ENCODE measurements at places on chromosomes 12 and 14.

- DNase-seq, result no peak
Observed at GRCh38 chr14:65242732-65243134, 140.4 kb upstream of the MAX start.

- DNase-seq, result no peak
Observed at GRCh38 chr14:87080146-87080545, 912.8 kb downstream of the GALC start.

- DNase-seq, result no peak
Observed at GRCh38 chr12:6058481-6059161, 65.8 kb downstream of the VWF start.

- no peak for DNase-seq
Observed at GRCh38 chr12:19423166-19423930, 15.9 kb upstream of the AEBP2 start.

- no peak for DNase-seq
Observed at GRCh38 chr12:98416845-98417244, 98.5 kb upstream of the TMPO start.

- no peak for DNase-seq
Observed at GRCh38 chr12:79069009-79069408, 204.4 kb downstream of the SYT1 start.

- no peak for DNase-seq
Observed at GRCh38 chr14:23377573-23378563, 1.0 kb downstream of the CMTM5 start.

- no peak for DNase-seq
Observed at GRCh38 chr12:79644274-79645234, 46.2 kb downstream of the PAWR start.

DNA sequence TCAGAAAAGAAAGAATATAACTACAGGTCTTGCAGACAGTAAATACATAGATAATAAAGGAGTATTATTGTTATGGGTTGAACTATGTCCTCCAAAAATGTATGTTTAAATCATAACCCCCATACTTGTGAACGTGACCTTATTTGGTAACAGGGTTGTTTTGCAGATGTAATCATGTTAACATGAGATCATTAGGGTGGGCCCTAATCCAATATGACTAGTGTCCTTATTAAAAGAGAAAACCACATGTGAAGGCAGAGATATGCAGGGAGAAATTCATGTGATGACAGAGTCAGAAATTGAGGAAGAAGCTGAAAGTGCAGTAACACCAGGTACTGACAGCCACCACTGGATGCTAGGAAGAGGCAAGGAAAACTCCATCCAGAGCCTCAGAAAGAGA lies 29.0 kb downstream of the MAGOHB start:
- no peak for DNase-seq

GRCh38 chr14:105474483-105475268 lies at the start of gene CRIP2:
CRIP2 (plus strand) TSS chr14:105474821; CDS start chr14:105474863, 42 bp downstream.
- DNase-seq, result no peak

DNA sequence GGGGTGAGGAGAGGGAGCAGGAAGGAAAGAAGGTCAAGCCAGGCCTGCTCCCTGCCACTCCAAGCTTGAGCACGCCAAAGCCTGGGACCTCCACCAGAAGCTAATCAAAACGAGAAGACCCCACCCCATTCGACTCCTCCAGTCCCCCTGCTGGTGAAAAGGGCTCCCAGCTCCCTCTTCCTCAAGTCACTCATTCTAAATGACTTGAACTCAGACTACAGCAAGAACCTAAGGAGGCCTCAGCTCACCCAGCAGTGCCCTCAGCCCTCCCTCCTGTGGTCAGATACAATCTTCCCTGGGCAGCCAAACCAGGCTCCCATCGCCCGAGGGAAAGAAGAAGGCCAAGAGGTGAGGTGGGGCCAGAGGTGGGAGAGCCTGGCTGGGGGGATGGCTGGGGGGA lies 17.4 kb downstream of the HDAC7 start:
- no peak for DNase-seq

- no peak for DNase-seq
Observed at GRCh38 chr12:1872448-1872847, 46.0 kb downstream of the CACNA2D4 start.

- DNase-seq, result no peak
Observed at GRCh38 chr14:61041704-61042103, 60.7 kb downstream of the SLC38A6 start.

- DNase-seq, result no peak
Observed at GRCh38 chr14:94344389-94344788, 21.3 kb upstream of the SERPINA6 start.

DNA sequence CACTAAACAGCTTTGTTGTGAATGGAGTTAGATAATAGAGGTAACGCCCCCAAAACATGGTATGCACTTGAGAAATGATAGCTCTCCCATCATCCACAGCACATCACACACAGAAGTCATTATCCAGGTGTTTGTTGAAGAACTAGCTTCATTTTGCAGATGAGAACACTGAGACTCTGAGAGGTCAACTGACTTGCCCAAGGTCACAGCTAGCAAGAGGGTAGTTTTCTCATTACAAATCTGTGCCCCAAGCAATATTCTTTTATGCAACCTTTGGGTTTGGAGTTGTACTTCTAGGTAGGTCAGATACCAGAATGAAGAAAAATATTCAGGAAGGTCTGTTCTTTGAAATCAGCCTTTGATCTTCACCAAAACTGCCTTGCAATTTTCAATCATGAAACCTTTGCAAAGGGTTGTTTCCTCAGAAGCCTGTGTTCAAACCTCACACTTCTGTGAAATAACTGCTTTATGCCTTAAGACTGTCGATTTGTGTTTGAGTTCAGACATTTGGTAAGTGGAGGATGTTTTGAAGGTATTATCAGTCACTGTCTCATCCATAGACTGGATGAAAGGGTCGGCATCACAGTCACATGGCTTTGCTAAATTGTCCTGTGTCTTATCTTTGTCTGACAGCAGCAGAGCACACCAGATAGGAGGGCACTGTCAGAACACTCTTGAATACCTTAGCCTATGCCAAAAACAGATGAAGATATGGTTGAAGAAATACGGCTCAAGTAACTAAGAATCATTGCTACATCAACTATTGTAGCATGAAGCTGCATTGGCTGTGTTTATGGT lies 233.2 kb upstream of the BTG1 start:
- no peak for DNase-seq

DNA sequence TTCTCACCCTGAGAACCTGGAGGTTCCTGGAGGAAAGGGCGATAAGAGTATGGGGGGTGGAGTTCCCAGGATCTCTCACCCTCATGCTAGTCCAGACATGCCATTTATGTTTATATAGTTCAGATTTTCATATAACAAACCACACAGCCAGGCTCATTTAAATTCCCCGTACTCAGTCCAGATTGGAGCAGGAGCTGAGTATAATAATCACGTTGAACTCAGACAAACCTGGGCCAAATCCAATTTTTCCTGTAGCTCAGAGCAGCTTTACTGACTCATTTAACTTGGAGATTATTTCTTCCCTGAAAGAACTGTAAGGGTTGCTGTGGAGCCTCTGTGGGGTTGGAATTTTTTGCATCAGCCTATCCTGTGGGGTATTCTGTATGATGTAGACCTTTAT lies 660.8 kb downstream of the TMEM121 start:
- no peak for DNase-seq

DNA sequence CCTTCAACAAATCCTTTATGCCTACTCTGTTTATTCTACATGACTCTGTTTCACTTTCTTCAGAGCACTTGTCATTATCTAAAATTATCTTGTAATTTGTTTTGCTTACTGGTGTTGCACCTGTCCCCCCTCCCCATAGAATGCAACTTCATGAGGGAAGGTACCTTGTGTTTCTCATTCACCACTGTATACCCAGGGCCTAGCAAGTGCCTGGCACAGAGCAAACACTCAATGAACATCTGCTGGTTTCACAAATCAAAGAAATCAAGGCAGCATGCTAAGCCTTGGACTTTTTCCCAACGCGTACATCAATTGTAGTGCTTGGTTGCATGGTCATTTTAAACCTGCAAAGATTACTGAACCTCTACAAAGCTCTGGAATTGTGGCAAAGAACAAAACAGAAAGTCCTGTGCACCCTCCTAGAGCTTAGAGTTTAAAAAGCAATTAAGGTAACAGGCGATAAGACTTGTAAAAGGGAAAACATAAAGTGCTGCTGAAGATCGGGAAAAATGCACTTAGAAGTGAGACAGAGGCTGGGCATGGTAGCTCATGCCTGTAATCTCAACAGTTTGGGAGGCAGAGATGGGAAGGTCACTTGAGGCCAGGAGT lies 479.1 kb downstream of the MED13L start:
- DNase-seq, result no peak

GRCh38 chr12:49923880-49924556 lies 20.3 kb upstream of the FAIM2 start:
- no peak for DNase-seq

GRCh38 chr12:94112121-94112520 lies 36.3 kb upstream of the PLXNC1 start:
- no peak for DNase-seq

DNA sequence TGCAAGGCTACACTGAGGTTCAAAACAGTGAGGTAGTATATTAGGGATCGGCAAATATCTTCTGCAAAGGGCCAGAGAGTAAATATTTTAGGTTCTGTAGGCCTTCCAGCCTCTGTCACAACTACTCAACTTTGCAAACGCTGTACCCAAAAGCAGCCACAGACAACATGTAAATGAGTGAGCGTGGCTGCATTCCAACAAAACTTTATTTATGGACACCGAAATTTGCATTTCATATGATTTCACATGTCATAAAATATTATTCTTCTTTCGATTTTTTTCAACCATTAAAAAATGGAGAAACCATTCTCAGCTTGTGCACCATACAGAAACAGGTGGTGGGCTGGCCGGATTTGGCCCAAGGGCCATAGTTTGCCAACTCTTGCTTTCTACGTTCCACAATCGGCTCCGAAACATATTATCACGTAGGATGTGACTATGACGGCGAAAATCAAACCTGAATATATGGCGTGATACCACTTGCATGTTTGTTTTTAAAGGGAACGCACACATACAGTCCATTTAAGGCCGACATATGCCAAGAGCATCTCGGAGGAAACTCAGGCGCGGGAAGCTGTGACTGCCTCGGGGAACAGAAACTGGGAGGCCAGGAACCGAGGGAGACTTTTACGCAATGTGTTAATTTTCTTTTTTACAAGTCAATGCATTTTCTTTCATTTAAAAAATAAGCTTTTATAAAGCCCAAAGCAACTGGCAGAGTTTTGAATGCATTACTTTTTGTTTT lies 7.1 kb downstream of the NCOR2 start:
- DNase-seq, result no peak

GRCh38 chr14:106210650-106211049 lies 684.3 kb downstream of the TMEM121 start:
- DNase-seq, result peak; percentile 17

DNA sequence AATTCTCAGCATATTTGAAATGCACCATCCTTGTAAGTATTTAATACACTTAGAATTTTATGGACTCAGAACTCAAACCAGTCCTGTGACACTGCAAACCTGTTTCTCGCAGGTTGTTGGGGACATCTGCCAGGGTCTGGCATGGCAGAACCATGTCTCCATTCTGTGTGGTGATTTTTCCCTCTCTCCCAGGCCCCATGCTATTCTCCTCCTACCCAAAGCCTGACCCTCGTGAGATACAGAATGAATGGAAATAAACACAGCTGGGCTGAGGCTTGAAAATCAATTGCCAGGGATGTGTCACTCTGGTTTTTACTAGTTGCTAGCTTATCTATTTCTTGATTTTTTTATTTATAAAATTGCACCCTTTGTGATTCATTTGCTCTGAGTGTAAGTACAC lies 19.8 kb downstream of the TPH2 start:
- no peak for DNase-seq

DNA sequence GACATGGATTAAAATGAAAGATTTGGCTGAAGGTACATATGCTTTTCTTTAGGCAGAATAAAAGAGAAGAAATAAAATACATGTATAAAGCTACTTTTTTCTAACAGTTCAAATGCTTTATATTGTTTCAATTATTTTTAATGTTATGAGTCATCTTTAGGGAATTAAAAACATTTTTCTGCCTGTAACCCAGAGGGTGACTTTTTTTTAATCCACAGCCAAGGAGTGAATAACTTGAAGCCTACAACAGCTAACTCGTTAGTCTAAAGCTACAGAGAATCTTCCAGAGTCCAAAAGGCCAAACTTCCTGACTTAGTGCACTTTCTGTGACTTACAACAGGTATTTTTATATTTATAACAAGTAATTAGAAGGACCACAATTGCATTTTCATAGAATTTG lies 151.6 kb downstream of the SEC23A start:
- DNase-seq, result no peak

DNA sequence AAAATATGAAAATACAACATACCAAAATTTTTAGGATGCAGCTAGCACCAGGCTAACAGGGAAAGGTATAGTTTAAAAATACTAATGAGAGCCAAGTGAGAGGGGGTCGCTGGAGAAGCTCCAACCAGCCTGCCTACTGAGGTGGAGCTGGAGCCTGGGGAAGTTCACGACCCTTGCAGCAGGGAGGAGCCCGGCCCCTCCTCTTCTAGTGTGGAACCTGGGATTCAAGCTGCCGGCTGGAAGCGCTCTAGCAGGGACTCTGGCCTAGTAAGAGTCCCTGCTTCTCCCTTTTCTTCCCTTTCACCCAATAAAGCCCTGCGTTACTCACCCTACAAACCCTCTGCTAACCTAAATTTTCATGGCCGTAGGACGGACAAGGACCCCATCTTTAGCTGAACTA lies 5.0 kb upstream of the KCNK13 start:
- no peak for DNase-seq

DNA sequence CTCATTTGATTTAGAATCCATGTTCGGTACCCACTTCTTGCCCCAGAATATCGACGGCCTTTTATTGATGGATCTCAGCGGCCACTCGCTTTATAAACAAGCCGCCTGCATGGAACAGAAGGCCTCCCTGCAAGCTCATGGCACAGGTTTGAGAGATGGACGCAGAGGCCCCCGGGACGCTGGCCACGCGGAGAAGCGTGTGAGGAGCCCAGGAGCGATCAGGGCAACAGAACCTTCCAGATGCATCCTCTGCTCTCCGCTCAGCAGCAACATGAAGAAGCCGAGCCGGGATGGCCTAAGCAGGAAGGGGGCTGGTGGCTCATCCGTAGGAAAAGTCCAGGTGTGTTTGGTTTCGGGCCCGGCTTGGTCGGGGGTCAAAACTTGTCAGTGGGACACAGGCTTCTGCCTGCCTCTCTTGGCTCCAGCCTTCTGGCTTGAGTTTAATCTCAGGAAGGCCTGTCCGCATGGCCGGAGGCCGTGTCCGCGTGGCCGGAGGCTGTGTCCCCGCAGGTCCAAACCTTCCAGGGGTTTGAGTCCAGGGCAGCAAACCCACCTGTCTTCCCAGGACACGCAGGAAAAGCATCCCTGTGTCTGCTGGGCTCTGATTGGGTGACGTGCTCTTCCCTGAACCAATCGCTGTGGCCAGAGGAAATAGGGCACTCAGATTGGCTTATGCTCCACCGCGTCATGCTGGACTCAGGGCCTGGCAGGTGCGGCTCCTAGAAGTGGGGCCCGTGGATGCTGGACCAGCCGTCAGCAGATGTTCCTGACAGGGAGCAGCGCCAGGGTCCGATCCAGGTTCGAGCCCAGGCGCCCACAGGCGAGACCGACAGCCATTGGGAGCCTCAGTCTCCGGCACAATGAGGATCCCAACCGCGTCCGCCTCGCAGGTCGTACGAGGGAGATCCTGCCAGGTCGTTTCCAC lies 65.0 kb downstream of the GALNT9 start:
- no peak for DNase-seq

- no peak for DNase-seq
Observed at GRCh38 chr14:99348816-99349614, 77.0 kb upstream of the BCL11B start.

Data from NK-92 treated with Interleukin-12 subunit alpha and Interleukin-12 subunit beta, amount 100 ng/mL, for 24 hours (cell line).